H9 (cell line): ENCODE measurements at places on chromosomes 7 and 10. TPM values are rescaled to one million over a fixed set of nuclear protein-coding genes. Genes with fewer than 3 reads are reported as not detected.

The NDUFB8 gene
- total RNA-seq = 194 and 205 TPM in 2 replicates

GRCh38 chr7:2326951-2327350 lies 12.7 kb upstream of the SNX8 start:
- DNase-seq = no peak
- H3K4me3 ChIP-seq = no peak overlapping the region
- H3K27ac ChIP-seq = no peak overlapping the region
- no peaks in the 10 kb centered on the region for H3K4me1 ChIP-seq
- H3K27me3 ChIP-seq = no peaks in the 10 kb centered on the region
- no peaks in the 10 kb centered on the region; the same call in 1 of the 2 replicates for H3K36me3 ChIP-seq

The GLCCI1 gene
- 19.1 and 19.5 TPM in 2 replicates for total RNA-seq

DNA sequence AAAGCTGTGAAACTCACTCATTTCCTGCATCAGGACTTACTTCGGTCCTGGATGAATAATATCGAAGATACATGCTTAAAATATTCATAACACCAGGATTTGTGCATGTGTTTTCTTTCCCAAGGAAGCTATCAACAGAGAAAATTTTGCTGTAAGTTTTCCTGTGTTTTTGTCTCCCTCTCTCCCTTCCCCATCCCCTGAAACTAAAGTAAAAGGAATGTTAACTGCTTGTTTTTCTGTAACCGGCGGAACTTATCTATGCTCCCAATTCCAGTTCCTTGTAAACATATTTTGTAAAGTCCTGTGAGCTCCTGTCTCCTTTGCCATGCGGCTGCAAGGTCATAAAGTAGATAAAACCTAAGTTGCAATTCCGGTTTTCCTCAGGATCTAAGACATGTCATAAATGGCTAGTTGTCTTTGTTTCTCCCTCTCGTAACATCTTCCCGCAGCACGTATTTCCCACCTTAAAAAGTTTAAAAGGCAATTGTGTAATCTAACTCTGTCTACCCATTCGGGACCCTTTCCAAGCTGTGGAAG lies 79.0 kb upstream of the POM121L12 start:
- no peak overlapping the region for H3K4me3 ChIP-seq
- H3K36me3 ChIP-seq = no peaks in the 10 kb centered on the region
- H3K27ac ChIP-seq = no peak overlapping the region

DNA sequence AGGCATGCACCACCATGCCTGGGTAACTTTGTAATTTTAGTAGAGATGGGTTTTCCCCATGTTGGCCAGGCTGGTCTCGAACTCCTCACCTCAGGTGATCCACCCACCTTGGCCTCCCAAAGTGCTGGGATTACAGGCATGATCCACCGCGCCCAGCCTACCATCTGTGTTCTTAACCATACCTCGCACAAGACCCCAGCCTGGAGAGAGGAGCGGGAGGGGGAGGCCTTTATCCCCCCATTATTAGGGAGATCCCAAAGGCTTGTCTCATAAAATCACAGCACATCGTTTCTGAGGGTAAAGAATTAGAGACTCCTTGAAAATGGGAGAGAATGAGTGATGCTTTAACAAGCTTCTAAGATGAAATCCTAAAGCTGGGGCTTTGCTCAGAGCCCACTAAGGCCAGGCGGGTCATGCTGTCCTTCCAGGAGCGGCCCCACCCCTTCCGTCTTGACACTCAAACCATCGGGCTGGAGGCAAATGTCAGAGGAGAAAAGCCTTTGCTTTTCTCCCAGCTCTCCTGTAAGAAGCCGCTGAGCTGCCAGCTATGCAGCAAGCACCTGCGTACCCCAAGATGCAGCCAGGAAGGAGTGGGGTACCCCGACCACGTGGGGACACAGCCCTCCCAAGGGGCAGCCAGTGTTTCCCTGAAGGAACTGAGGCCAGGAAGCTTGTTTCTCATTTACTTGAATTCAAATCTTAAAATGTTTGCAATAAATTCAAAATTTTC lies 339.7 kb downstream of the PTPRN2 start:
- no peak overlapping the region for H3K4me3 ChIP-seq
- no peaks in the 10 kb centered on the region for H3K4me1 ChIP-seq
- peak; percentile 3 for DNase-seq
- H3K27me3 ChIP-seq = no peaks in the 10 kb centered on the region
- H3K36me3 ChIP-seq = peaks cover 2% of the 10 kb centered on the region; the same call in 2 of the 3 replicates

DNA sequence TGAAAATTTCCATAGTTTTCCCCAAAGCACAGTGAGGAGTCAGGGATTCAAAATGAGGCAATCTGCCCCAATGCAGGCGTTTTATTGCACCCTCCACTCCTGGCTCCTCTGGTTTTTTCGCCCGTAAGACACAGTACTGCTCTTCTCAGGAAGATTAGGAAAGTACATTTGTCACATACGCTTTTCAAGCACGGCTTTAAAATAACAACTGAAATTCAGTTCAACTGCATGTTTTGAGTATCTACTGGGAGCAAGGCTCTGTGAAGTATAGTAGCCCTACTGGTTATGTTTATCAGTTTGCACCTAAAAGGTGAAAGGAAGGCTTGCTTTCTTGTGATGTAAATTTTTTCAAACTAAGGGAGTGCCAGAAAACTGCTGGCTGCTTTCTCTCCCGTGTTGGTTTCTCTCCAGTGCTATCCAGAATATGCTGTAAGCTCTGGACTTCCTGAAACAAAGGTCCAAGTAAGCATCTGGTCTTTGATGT lies 1.9 kb upstream of the SGMS1 start:
- peak overlapping the region; percentile 99 for H3K27ac ChIP-seq
- H3K4me1 ChIP-seq = peaks cover 11% of the 10 kb centered on the region; the same call in 1 of the 2 replicates
- no peak for DNase-seq
- H3K27me3 ChIP-seq = no peaks in the 10 kb centered on the region

The RAMP3 gene
- 0.63 and 0.66 TPM in 2 replicates for total RNA-seq

The CALML5 gene
- not detected in 2 replicates for total RNA-seq

The CYP26C1 gene
- total RNA-seq = 0.42 and 0.79 TPM in 2 replicates

The GPR146 gene
- total RNA-seq = 1.4 and 1.6 TPM in 2 replicates

GRCh38 chr7:132461032-132461592 lies 115.2 kb downstream of the PLXNA4 start:
- no peaks in the 10 kb centered on the region for H3K27me3 ChIP-seq
- no peak overlapping the region for H3K4me3 ChIP-seq
- no peak overlapping the region for H3K27ac ChIP-seq
- peaks cover 6% of the 10 kb centered on the region; the same call in 1 of the 2 replicates for H3K4me1 ChIP-seq
- no peak for DNase-seq

The INMT gene
- total RNA-seq = 0.59 and 0.70 TPM in 2 replicates

The SFTPA2 gene
- total RNA-seq = not detected in 2 replicates
